ENCODE measurements at places on chromosomes 3 and 15.
A peak's percentile ranks its signal among the peaks of the same experiment; 100 is the strongest.

DNA sequence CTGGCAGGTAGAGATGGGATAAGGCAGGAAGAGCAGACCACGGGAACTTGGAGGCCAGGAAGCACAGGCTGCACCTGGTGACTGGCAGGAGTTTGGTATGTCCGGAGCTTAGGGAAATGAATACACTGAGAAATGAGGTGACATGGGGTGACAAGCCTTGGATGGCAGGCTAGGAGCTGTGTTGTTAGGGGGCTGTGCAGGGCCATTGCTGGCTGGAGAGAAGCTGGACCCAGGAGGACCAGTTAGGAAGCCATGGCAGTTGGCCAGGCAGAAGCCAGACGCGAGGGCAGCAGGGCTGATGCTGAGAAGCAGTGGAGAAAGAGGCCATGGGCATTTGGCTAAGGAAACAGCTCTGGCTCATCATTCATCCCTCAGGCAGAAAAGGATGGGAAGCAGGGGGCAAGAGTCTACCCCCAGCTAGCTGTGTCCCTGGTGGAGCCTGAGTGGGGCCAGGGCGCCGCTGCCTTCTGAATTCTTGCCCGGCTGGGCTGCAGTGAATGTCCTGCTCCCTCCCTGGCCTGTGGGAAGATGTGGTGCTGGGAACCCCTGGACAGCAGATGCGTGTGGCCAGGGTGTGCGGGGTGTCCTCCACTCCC lies 255.8 kb downstream of the FAM43A start:
- DNase-seq, result no peak

GRCh38 chr3:170228093-170228766 lies 6.0 kb downstream of the PRKCI start:
- DNase-seq, result peak; percentile 61

DNA sequence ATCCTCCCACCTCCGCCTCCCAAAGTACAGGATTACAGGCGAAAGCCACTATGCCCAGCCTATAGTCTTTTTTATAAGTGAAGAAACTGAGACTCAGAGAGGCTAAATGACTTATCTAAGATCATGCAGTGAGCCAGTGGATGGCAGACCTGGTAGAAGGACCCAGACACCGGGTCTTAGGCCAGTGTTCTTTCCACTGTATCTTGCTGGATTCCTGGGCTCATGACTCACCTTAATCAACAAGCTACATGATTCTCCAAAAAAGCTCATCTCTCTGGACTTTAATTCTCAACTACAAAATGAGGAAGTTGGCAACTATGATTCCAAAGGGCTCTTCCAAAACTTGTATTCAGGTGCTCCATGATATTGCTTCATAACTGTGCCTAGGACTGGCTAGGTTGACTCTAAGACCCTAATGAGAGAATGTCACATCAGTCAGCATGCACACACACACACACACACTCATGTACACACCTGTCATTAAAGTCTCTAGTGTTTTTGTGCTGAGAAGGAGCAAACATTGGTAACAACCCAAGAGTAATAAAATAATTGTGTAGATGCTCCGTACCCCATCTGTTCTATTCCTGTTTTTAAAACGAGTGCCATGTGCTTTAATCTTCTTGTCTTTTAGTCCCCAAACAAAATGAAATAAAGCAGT lies 89.7 kb upstream of the SLC4A7 start:
- no peak for DNase-seq

GRCh38 chr3:97822359-97822775 lies 556 bp downstream of the CRYBG3 start:
- DNase-seq, result peak; percentile 63

GRCh38 chr3:115825046-115825445 lies 201.7 kb downstream of the GAP43 start:
- peak; percentile 37 for DNase-seq

DNA sequence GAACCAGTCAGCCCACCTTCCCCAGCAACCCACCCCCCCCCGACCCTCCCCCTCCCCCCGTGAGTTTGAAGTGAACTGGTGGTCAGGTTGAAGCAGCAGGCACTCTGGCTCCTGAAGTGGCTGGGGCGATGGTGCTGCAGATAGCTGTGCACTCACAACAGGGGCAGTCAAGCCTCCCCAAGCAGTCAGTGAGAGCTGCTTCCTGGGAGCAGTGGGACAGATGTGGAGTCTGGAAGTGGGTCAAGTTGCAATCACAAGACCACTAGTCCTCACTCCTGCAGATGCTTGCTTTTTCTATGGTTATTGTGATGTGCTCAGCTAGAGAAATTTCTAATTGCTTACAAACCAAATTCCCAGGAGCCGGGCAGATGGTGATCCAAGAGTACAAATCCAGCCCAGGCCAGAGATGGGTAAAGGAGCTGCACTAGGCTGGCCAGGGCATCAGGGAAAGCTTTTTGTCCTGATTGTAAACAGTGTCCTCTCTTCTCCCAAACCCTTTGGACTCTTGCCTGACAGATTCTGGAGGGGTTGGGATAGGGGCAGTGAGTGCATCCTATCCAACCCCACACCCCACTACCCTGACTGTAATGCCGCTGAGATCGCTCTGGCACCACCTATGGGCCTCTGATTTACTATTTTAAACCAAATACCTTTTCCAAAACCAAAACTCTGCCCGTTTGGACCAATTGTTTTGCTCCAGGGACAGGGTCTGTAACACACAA lies 9.8 kb upstream of the CLPX start:
- no peak for DNase-seq

DNA sequence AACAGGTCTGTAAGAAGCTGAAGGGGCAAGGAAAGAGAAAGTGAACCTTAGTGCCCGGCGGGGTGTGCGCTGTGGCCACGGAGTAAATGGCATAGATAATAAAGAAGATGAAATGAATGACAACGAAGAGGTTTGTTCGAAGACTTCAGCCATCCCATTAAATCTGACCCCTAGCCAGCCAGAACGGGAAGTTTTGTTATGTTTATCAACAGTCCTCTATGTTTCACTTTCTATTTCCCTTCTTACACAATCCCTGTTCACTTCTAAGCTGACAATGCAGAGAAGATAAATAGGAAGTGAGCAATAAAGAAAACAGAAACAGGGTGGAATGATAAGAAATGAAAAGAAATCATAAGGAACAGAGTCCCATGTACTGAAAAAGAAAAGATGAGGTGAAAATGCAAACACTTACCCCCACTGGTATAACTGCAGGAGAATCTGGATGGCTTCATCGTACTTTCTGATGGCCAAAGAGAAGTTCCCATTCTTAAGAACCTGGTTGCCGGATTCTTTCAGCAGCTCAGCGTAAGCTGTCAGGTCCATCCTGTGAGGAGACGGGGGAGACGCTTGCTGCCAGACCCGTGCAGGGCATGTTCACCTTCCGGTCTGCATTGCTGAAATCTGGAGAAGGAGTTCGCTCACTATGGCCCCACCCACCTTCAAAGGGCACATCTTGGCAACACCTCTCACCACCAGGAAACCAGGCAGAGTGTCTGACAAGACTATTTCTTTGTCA lies 36.8 kb downstream of the TRANK1 start:
- peak; percentile 44 for DNase-seq

DNA sequence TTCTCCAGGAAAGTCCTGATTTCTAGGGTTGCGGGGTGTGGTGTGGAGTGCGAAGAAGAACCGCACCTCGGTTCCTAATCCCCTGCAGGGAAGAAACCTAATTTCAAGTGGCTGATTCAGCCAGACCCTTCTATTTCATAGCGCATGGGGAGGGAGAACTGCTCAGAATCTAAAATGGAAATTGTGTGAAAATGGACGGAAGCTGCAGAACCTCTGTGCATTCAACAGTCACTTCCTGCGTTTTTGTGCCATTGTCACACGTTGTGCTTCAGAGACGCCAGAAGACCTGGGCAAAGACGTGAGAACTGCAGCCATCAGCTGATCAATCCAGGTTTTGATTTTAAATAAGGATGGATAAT lies 1.2 kb downstream of the SIDT1 start:
- no peak for DNase-seq

DNA sequence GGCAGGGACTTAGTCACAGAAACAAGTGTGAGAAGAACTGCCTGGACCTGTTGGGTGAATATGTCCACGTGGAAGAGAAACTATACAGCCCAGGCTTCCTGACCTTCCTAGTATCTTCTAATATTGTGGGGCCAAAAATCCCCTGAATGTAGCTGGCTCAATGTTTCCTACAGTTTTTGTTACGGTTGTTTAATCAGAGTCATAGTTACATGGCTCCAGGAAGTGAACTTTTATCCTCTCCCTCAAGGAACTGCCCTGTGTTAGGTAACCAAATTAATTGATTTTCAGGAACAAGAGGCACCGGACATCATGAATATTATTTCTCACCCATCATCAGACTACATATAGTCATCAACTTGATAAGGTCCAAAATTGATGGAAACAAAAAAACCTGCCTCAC lies 59.0 kb downstream of the ANXA2 start:
- no peak for DNase-seq

- DNase-seq, result no peak
Observed at GRCh38 chr15:33256874-33257273, 53.9 kb upstream of the RYR3 start.

GRCh38 chr15:68348081-68348480 lies 70.5 kb downstream of the FEM1B start:
- DNase-seq, result no peak

DNA sequence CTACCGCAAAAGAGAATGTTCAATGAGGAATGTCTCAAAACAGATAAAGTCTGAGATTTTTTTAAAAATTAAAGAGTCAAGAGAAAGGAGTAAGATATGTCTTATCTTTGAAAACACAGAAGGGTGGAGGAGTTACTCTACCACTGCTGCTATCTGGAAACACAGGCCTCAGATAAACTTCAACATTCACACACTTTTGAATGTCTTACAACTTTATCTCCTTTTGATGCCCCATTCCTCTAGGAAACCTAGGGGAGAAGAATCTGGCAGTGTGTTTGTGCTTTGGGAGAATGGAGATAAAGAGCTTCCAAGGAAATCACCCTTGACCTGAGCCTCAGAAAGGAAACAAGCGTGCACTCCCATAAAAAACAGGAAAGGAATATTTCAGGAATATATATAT lies 468.2 kb downstream of the PLOD2 start:
- DNase-seq, result no peak

GRCh38 chr3:145058483-145058882 lies 1086.9 kb downstream of the DIPK2A start:
- DNase-seq, result no peak

GRCh38 chr3:134621854-134622253 lies 29.0 kb downstream of the KY start:
- no peak for DNase-seq

DNA sequence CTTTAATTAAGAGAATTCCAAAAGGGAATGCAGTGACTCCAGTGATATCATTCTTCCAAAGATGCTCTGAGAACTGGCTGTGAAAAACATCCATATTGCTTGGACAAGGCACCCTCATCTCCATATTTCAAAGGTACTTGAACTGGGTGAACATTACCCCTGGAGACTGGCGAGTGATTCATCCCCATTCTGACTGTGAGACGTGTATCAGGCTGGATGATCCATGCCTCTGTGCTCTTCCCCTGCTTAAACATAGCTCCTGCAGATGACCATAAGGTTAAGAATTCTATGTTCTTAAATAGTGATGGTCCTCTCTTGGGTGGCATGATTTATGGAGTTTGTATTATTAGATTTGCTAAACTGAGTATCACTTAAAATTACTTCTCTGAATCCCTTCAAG lies 137.8 kb downstream of the GABRB3 start:
- DNase-seq, result no peak

All from mammary epithelial cell (primary cell).